ENCODE measurements at places on chromosomes 7 and 10.

DNA sequence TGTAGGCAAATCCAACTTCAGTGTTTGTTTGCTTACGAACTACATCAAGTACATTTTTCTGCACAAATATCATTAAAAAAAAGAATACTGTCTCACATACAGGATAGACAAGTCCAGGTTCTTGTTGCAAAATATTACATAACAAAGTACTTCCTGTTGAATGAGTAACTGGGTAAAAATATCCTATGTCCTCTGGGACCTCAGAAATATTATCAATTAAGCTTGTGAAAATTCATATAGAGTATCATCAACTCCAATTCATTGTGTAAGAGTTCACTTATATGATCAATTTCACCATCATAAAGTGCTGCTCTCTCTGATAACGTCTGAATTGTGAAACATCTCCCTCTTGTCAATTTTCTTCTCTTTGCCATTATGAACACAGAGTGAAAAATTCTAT, 22.6 kb downstream of the HERC4 start:
- no peak for DNase-seq

- DNase-seq, result no peak
These were observed 43.6 kb downstream of the TSPAN15 start for GRCh38 chr10:69494626-69495558.

DNA sequence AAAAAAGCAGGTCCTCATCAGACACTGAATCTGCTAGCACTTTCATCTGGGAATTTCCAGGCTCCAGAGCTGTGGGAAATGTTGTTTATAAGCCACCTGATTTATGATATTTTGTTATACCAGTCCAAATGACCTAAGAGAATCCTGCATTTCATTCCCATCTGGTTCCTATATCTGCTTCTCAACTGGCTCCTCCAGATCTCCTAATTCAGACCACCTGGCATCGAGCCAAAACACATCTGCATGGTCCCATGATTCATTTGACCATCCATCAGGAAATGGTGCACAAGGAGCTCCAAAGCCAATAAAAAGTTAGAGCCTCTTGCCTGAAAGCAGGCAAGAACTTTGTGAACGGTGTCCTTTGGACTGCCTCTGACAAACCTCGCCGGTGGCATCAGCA, 108.9 kb downstream of the IPMK start:
- DNase-seq, result no peak

- DNase-seq, result no peak
These were observed 221.6 kb upstream of the IMMP2L start for GRCh38 chr7:111783854-111784253.

DNA sequence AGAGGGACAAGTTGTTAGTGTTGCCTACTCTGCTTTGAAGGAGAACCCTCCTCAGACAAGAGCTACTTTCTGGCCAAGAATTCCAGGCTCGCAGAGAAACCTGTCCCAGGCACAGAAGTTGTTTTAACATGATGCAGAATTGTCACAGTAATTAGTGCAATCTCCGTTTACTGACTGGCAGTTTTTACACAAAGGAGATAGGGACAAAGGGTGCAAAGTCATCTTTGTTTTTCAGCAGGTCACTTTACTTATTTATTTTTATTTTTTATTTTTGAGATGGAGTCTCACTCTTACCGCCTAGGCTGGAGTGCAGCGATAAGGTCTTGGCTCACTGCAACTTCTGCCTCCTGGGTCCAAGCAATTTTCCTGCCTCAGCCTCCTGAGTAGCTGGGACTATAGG, 12.3 kb downstream of the TCF7L2 start:
- no peak for DNase-seq

- no peak for DNase-seq
These were observed 283.3 kb downstream of the PHTF2 start for GRCh38 chr7:78081888-78082287.

GRCh38 chr10:132054564-132054963, 11.2 kb upstream of the JAKMIP3 start:
- DNase-seq, result no peak

GRCh38 chr10:110790913-110791506, 80.7 kb upstream of the PDCD4 start:
- no peak for DNase-seq

DNA sequence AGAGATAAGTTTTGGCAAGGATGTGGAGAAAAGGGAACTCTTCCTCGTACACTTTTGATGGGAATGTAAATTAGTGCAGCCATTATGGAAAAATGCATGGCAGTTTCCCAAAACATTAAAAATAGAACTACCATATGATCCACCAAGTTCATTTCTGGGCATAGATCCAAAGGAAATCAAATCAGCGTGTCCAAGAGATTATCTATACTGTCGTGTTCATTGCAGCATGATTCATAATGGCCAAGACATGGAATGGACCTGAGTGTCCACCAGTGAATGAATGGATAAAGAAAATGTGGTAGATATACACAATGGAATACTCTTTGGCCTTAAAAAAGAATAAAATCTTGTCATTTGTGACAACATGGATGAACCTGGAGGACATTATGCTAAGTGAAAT, 70.3 kb upstream of the RSU1 start:
- DNase-seq, result no peak

- DNase-seq, result peak; percentile 37
These were observed 663.6 kb downstream of the GRM8 start for GRCh38 chr7:126589068-126589684.

DNA sequence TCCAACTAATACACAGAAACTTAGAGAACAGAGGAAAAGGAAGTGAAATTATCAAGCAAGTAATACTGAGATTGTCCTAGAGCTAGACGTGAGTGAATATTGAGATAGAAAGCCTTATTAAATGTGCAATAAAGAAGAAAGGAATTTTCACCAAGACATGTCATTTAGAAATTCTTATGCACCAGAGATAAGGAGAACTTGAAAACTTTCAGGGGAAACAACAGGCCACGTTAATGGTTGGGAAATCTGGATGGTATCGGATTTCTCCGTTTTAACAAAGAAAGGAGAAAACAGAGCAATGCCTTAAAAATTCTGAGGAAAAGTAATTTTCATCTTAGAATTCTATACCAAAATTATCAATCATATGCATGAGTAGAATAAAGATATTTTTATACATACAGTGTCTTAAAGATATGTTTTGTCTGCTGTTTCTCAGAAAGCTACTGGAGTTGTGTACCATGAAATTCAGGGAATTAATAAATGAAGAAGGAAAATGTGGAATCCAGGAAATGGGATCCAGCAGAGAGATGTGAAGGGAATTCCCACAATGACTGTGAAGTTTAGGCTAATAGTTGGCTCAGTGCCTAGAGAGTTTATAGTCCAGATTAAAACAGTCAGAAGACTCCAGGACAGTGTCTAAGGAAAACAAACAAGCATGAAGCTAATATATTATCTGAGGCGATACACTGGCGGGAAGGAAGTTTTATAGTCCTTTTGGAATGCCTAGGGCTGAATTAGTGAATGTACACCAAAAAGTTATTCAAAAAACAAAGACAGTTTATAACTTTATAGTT, 159.5 kb downstream of the PPP1R9A start:
- DNase-seq, result no peak

DNA sequence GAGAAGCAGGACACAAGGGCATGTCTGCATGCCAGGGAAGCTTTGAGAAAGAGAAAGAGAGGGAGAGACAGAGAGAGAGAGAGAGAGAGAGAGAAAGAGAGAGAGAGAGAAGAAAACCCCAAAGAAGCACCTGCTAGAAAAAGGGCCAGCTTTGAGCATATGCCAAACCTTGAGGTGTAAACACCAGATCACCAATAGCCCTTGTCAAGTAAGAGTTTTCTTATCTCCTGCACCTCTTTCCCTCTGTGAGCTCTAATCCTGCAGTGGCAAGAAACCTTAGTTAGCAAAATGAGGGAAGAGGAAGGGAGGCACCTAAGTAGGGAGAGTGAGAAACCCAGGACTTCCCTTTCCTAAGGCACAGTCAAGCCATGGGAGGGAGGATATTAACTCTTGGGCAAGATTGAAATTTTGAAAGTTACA, 11.3 kb upstream of the TRDMT1 start:
- DNase-seq, result no peak

DNA sequence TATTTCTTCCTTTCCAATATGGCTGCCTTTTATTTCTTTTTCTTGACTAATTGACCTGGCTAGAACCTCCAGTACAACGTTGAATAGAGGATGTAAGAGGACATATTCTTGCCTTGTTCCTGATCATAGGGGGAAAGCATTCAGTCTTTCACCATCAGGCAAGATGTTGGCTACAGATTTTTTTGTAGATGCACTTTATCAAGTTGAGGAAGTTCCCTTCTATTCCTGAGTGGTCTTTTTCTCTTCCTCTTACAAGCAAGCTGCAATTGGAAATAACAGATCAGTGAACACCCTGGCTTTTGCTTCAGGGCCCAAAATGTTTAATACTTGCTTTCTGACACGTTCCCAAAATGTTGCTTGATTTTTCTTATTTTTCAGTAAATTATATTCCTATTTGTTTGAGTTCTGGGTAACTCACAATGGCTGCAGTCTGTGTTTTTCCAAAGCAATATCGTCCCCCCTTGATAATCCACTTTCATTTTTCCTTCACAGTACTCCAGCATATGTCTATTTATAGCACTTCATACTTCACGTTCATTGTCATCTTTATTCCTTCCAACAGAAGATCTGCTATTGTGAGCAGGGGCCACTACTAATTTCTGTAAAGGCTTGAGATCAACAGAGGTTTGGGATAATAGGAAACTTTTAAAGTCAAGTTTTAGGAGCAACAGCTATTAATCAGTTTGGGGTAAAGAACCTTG, 11.7 kb downstream of the CPEB3 start:
- no peak for DNase-seq

DNA sequence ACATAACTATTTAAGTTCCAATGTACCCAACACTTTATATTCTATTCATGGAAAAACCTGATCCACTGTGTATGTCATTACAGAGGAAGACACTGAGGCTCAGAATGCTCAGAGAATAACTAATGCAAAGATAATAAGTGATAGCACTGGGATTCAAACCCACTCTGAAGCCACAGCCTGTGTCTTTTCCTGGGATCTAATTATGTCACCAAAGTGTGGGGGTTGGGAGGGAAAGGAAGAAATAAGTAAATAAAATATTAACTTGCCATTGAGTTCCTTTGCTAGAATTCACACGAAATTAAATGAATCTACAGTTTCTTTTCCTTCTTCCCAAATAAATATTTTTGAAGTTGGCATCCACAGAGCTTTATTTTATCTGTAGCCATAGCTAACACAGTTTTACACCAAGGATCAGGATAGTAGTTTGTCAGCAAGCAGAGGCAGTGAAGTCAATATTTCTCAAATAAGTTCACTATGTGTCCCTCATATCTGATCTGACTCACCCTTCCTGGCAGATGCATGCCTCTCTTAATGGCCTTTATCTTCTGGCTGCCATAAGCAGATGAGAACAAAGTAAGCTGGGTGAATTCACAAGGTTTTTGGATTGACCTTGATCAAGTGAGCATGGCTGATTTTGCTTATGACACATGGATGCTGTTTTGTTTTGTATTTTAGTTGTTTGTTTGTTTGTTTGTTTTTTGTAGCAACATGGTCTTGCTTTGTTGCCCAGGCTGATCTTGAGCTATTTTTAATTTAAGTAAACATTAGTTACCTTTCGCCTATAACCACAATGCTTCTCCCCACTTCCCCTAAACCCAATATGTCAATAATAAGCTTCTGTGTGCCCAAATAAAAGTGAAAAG, 6.3 kb downstream of the RAPGEF5 start:
- DNase-seq, result no peak

DNA sequence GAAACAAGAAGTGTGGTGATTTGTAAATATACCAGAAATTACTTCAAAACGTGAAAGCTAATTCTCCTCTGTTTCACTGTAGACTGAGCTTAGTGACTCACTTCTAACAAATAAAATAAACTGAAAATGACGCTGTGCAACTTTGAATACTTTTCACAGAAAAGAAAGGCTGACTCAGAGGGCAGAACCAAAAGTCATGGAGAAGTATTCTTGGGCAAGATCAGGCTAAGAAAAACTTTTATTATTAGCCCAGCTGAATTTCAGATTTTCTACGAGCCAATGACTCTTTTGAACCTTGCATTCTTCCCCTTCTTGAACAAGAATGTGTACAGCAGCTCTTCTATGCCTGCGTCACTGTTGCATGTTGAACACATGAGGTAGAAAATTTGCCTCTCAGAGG, 527.3 kb upstream of the GHITM start:
- DNase-seq, result no peak
